Activated B cell treated with CpG ODN at 0.5 μM for 24 hours (primary cell): ENCODE measurements at places on chromosomes 2 and 18.

DNA sequence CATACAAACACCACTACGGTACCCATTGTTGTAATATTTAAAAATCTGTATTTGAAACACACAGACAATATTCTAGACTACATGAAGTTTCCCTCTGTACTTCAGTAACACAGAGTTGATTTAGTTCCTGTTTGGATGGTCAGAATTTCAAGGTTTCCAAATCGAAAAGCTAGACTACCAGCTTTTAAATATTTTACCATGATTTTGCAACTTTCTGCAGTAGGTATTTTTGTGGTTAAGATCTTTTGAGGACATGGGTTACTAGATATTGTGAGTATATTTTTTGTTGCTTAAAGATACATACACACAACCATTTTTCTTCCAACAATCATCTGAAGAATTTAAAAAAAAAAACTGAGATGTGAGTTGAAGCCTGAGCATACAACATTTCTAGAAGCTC lies 10.9 kb downstream of the SERPINB5 start:
- no peak for DNase-seq

GRCh38 chr2:98560256-98560771 lies 48.0 kb downstream of the COA5 start:
- DNase-seq, result no peak

- no peak for DNase-seq
Observed at GRCh38 chr2:149915151-149915550, 327.6 kb upstream of the MMADHC start.

DNA sequence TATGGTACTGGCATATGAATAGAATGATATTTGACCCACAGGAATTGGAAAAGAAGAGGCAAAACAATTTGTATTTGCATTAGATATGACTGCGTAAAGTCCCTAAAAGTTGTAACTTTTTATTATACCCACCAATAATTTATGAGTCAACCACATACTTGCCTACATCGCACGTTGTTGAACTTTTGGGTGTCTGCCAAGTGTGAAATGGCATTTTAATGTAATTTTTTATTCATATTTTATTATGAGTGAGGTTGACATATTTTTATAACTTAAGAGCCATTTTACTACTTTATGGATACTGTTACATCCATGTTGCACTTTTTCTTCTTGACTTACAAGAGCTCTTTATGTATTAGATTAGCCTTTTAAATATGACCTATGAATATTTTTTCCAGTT lies 4.6 kb downstream of the DSC2 start:
- no peak for DNase-seq

GRCh38 chr2:128358941-128359731 lies 40.5 kb upstream of the HS6ST1 start:
- DNase-seq, result no peak
